HFF-Myc (cell line): ENCODE measurements at places on chromosomes 3 and 15.
A peak's percentile ranks its signal among the peaks of the same experiment; 100 is the strongest.

- DNase-seq: no peak
Observed at GRCh38 chr3:114221165-114221880, 16.1 kb downstream of the ZNF80 start.

GRCh38 chr3:124639406-124640237 is 90.6 kb upstream of the UMPS start:
- DNase-seq: no peak

GRCh38 chr3:161644891-161645635 is 148.5 kb downstream of the OTOL1 start:
- no peak for DNase-seq

- no peak for DNase-seq
Observed at GRCh38 chr3:94714194-94714593, 651.3 kb downstream of the NSUN3 start.

- DNase-seq: no peak
Observed at GRCh38 chr3:127121885-127122284, 71.0 kb upstream of the PRR23E start.

- no peak for DNase-seq
Observed at GRCh38 chr3:124297062-124297980, 305.4 kb upstream of the ROPN1 start.

- no peak for DNase-seq
Observed at GRCh38 chr3:138578961-138579574, 15.0 kb downstream of the CEP70 start.

- no peak for DNase-seq
Observed at GRCh38 chr3:189188466-189188865, 16.7 kb downstream of the TPRG1 start.

DNA sequence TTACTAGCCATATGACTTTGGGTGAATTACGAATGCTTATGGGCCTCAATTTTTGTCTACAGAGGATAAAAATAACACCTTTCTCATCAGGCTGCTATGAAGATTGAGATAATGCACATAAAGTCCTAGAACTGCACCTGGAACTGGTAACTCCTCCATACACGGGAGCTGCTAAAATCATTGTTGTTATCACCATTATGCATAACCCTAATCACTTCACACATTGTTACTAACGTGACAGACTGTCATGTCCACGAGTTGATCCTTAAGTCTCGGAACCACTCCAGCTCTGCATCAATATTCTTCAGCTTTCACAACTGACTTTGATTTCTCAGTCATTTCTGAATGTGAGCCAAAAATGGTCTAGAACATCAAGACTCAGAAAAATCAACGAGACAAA is 64.1 kb downstream of the RFTN1 start:
- no peak for DNase-seq

- DNase-seq: no peak
Observed at GRCh38 chr3:147662705-147663104, 253.5 kb downstream of the ZIC1 start.

DNA sequence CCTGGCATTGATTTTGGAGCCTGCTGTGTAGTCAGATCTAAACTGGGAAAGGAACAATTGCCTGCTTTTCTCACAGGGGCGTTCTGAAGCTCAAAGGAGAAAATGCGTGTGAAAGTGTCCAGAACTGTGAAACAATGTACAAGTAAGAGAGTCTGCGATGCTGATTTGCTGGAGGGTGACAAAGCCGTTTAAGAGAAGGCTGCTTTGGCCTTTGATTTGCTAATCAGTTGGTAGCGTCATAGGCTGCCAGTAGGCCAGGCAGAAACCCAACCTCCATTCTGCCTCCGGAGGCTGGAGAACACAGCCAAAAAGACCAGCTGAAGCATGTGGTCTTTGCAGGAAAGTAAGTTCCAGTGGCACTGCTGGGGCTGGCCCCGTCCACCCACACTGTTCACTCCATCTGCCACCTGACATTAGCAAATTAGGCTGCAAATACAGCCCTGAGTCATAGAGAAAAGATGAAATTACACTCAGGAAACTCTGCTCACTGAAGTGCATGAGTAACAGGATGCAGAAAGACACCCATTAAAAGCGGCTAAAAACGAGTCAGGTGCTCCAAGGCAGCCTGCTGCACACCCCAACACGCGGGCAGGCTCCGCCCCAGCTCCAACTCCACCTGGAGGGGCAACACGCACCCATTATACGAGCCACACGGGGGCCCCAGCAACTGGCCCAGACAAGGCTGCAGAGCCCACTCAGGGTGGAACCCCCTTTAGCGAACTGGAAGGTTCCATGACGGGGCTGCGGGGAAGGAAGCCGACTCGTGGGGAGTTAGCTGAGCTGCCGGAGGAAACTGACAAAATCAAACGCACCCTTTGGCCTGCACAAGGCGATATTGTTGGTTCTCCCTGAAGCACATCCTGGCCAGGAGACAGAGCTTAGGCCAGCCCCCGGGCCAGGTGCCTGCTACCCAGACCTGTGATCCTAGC is 31.6 kb downstream of the ZDHHC19 start:
- peak; percentile 38 for DNase-seq

GRCh38 chr3:114484919-114485318 is 191.1 kb downstream of the TIGIT start:
- no peak for DNase-seq

GRCh38 chr15:73892446-73893226 is 19.3 kb downstream of the TBC1D21 start:
- DNase-seq: no peak

GRCh38 chr15:39236375-39236774 is 344.5 kb upstream of the THBS1 start:
- DNase-seq: no peak

DNA sequence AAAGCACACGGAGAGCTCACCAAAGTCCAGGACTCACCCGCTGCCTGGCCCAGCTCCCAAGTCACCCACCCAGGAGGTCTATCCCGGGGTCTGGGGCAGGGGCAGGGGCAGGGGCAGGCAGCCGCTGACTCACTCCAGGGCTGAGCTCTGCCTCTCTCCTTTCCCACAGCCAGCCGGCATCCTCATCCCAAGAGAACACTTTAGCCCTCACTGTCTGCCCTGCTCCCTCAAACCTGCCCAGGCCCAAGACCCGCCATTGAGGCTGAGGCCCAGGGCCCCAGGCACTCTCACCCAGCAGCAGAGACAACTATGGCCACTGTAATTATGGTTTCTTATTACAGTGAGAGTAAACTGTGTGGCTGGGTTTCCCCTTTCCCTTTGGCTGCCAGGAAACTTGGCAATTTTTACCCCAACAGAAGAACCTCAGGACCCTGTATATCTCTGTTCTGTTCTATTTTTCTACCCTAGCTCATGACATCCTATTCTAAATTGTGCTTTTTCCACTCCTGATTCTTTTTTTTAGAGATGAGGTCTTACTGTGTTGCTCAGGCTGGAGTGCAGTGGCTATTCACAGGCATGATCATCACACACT is 53.0 kb downstream of the IQSEC1 start:
- no peak for DNase-seq

- DNase-seq: no peak
Observed at GRCh38 chr3:58559586-58559985, 17.6 kb downstream of the FAM107A start.

DNA sequence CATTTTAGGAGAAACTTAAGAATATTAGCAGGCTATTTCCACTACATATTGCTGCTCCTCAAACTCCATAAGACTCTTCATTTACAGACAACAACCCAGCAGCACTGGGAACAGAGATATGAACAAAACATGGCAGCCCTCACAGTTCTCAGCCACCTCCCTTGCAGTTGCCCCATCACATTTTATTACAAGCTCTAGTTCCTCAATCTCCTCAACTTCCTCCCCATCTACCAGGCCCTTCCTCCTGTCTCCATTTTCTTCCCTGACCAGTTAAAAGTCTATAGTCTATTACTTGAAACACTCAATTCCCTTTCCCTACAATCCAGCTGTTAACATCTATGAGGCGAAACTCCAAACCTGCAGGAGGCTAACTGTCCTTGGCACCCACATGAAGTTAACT is 412.5 kb downstream of the TBC1D5 start:
- no peak for DNase-seq

DNA sequence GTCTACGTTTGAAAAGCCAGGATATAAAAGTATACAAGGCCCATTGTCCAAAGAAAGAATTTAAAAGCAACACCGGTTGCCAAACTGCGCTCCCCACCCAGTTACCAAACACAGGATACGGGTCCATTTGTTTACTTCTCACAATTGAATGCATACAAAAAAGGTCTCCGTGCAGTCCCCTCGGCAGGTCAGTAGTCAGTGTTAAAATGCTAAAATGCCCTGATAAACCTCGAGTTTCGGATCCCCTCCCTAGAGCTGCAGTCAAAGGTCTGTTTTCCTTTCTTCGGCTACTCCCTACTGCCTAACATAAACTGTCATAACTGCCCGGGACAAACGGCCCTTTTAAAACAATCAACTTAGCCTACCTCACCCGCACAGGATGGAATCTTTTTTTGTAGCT is 534.6 kb downstream of the FOXP1 start:
- DNase-seq: no peak

GRCh38 chr3:149506540-149506939 is 32.0 kb downstream of the TM4SF4 start:
- no peak for DNase-seq

- DNase-seq: no peak
Observed at GRCh38 chr15:99857836-99858235, 124.6 kb upstream of the LYSMD4 start.

- DNase-seq: peak; percentile 36
Observed at GRCh38 chr3:53375019-53375418, 27.7 kb upstream of the DCP1A start.

GRCh38 chr15:78931439-78932257 is 13.2 kb downstream of the CTSH start:
- DNase-seq: no peak

DNA sequence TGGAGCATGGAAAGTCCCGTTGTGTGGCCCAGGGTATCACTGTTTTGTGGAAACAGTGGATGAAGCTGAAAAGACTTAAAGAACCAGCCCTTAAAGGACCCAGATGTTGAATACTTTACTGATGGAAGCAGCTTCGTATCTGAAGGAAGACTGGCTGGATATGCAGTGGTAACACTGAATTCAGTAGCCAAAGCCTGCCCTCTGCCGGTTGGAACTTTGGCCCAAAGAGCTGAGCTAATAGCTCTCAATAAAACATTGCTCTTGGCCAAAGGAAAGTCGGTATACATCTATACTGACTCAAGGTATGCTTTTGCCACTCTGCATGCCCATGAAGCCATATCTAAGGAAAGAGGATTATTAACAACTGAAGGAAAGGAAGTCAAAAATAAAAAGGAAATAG is 885.4 kb downstream of the PDCD6IP start:
- no peak for DNase-seq

DNA sequence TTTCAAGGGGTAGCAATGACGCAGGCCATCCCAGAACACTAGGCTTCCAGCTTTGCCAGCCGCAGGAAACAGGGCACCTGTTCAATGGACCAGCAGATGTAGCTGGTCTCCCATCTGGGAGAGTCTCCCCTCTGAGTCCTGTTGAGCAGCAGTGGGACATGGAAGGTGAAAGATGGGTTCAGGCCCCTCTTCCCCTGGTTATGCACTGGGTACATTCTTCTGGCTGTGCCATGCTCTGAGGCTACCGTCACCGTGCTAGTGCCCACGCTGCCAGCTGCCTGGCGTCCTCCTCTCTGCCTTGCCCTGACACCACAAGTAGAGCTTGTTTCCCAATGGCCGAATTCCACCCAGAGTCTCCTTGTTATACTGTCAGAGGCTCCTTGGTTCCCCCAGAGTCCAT is 63.1 kb downstream of the TLE3 start:
- DNase-seq: no peak

- DNase-seq: peak; percentile 17
Observed at GRCh38 chr3:25856902-25857518, 67.1 kb downstream of the OXSM start.

GRCh38 chr15:60967728-60968127 is 261.4 kb downstream of the RORA start:
- DNase-seq: no peak

DNA sequence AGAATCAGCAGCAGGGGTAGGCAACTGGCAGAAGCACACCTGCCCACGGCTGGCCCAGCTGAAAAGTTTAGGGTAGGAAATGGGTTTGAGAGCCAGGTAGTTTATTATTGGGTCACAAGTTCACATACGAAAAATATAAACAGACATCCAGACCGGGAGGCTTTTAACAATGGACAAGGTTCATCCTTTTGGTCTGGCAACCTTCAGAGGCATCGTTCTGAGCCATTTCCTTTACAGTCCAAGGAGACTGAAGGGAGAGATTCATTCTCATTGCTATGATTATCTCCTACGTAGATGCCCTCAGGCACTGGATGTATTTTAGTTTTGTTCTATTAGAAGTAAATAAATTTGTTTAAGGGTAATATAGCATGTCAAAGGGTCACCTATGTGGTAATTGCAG is 248.0 kb upstream of the THBS1 start:
- DNase-seq: no peak

- DNase-seq: no peak
Observed at GRCh38 chr3:177110895-177111294, 86.4 kb downstream of the TBL1XR1 start.

DNA sequence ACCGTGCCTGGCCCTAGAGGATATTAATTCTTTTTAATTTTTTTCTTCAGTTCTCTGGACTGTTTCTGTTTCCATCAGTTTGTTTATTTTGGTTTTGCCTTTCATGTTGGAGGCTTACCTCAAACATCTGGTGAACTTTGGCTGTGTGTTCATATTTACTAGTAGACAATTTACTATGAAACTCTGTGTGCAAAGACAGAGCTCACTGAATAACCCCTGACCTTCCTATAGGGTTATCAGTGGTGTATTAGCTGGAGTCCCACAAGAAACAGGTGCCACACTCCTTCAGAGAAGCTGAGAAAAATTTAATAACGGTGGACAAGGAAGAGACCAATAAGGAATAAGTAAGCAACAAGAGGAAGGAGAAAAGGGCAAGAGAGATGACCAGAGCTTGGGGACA is 28.8 kb upstream of the TRA2B start:
- DNase-seq: no peak

DNA sequence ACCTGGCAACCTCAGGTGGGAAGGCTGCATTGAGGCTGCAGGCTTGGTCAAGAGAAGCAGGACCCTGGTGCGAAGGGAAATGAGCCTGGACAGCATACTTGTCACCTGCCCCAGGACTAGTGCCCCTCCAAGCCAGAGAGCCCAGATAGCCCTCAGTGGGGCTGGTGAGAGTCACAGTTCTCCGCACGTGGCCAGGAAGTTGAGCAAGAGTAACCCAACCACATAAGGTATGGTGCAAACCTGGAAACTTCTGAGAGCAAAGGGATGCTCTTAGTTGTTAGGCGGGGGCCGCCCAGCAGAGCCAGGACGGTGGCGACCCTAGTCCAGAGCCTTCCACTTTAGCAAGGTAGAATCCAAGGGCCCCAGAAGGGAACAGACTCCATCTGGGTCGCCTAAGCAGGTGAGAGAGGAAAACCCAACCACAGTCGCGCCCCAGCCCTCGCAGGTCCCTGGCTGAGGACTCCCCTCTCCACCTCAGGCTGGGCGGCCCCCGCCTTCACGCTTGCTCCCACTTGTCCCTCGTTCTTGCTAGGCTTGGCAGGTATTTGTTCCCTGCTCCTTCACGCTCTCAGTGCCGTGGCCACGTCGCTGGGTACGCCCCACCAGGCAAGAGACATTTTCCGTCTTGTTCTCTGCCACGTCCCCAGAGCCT is 1.1 kb upstream of the VPS18 start:
- no peak for DNase-seq

DNA sequence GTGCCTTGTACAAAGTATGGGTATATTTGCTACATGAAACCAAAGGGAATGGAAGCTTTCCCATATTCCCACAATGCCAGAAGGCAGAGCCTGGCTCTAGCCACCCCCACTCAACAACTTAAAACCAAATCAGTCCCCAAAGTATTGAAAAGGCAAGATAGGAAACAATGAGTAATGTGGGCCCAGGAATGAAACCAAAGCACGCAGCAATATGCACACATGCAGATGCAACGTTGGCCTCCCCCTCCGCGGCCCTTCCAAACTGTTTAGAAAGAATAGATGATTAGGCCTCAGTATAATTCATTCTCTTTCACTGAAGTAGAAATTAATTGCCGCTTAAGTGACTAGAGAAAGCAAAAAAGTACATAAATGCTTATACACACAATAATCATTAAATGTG is 59.1 kb downstream of the THRB start:
- DNase-seq: no peak
